ENCODE measurements at places on chromosomes 3 and 15.

DNA sequence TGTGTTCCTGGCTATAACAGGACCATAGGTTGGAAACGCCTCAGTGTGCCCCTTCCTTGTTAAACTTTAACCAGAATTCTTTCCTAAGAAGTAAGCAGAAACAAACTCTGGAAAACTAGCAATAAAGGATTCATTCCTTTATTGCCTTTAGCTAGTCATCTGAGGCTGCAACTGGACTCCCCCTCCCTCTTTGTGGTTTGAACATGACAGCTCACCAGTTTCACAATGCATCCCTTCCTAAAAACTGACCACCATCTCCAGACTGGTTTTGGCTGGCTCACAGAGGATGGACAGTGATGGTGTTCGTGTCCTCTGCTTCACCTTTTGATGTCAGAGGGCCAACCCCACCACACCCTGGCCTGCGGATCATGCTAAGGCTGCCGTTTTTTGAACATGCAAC, 27.9 kb upstream of the TGFBR2 start:
- no peak for DNase-seq

DNA sequence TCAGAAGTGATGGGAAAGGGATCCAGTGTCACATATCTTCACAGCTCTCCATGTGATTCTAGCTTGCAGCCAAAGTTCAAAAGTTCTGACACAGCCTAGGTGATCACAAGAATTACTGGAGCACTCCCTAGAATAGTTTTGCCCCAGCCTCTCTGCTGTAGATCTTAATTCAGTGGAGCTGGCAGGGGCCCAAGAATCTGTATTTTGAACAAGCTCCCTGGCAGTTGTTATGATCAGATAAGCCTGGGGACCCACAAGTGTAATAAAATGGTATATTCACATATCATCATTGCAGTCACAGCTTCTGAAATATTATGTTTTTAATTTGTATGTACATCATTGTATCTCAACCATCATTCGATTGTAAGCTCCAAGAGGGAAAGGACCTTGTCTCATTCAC, 62.3 kb downstream of the NOX5 start:
- no peak for DNase-seq

- DNase-seq, result no peak
These were observed 354.6 kb downstream of the CNTN6 start for GRCh38 chr3:1447452-1447851.

- no peak for DNase-seq
These were observed 26.7 kb upstream of the SLC41A3 start for GRCh38 chr3:126110431-126111125.

- DNase-seq, result no peak
These were observed 1272.9 kb downstream of the ROBO1 start for GRCh38 chr3:78494851-78495250.

GRCh38 chr15:70892002-70892911, at the start of the genes LRRC49 and THAP10:
Gene LRRC49 (plus strand): TSS chr15:70892826. CDS start chr15:70892895, 69 bp downstream.
Gene THAP10 (minus strand): TSS chr15:70892433. CDS start chr15:70892272, 161 bp downstream.
- no peak for DNase-seq

GRCh38 chr15:83193721-83194120, 13.9 kb downstream of the HDGFL3 start:
- no peak for DNase-seq

DNA sequence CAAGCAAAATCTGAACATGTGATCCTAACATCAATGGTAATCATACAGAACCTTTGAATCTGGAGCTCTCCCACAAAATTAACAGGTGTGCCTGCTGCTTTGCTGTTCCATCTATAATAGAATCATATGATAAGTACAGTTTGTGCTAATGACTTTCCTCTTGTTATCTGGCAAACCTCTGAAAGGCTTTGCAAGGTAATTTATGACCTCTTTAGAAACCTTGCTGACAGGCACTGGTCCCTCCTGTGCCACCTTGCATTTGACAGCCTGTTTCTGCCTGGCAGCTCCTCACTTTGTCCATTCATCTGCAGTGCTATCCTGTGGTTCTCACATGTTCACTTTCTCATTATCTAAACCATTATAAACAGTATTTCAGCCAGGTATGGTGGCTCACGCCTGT, 10.2 kb upstream of the HTR3C start:
- no peak for DNase-seq

- DNase-seq, result no peak
These were observed 21.2 kb upstream of the SPRED1 start for GRCh38 chr15:38231436-38231835.

DNA sequence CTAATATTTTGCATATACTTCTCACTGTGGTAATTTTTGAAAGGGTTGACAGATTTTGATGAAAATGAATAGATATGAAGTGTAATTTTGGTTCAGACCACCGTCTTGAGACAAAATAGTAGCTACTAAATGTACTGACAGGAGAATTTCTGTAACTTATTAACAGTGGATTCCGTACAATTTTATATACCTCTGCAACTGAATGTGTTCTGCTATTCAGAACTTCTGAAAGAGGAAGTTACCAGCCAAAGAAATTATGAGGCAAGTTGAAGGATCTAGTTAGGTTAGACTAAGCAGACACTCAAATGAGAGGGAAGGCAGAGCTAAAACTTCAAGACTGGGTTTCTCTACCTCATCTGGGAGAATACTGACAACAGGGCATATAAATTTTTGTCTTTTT, 29.4 kb downstream of the GAP43 start:
- no peak for DNase-seq

DNA sequence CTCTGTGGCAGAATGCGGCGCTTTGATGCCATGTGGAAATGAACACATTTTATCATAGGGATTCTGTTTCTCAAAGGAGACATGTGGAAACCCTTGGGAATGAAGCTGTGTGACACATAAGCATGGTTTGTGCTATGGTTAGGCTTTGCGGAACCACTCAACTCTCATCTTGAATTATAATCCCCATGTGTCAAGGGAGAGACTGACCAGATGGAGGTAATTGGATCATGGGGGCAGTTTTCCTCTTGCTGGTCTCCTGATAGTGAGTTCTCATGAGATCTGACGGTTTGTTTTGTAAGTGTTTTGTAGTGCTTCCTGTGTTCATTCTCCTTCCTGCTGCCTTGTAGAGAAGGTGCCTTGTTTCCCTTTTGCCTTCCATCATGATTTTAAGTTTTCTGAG, 1109.2 kb upstream of the ALCAM start:
- no peak for DNase-seq

DNA sequence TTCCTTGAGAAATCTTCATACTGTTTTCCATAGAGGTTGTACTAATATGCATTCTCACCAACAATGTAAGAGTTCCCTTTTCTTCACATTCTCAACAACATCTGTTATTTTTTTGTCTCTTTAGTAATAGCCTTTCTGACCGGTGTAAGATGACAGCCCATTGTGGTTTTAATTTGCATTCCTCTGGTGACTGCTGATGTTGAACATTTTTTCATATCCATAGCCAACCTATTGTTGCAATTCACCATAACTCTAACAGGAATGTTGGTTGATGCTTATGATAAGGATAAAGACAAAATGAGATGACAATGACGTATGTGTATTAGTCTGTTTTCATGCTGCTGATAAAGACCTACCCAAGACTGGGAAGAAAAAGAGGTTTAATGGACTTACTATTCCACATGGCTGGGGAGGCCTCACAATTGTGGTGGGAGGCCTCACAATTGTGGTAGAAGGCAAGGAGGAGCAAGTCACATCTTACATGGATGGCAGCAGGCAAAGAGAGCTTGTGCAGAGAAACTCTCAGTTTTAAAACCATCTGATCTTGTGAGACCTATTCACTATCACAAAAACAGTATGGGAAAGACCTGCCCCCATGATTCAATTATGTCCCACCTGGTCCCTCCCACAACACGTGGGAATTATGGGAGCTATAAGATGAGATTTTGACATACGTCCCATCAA, 37.6 kb upstream of the RHCG start:
- no peak for DNase-seq

All from stimulated activated CD4-positive, alpha-beta T cell treated with anti-CD3 and anti-CD28 coated beads, Interleukin-1b, Interleukin-23, amount 100 ng/mL, for 4 hours (primary cell).